ENCODE measurements at places on chromosomes 3 and 15.

- no peak for DNase-seq
These were observed 476.9 kb upstream of the PROK2 start for GRCh38 chr3:72261566-72262564.

GRCh38 chr3:109023656-109024254 lies 70.1 kb upstream of the GUCA1C start:
- DNase-seq, result peak; percentile 5

- DNase-seq, result no peak
These were observed 63.7 kb downstream of the SLC7A14 start for GRCh38 chr3:170522201-170522600.

DNA sequence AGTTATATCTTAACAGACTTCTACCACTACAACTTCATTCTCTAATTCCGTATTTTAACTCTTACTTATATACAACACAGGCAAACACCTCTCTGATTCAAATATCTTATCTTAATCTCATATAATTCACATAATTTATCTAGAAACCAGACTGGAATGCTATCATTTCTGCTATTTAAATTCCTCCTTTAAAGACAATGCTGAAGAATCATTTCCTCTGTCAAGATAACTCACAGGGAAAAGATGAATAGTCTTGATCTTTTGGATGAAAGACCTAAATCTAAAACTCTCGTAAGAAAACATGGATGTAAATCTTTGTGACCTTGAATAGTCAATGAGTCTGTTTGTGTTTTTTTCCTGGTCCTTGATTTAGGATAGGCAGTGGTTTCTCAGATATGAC lies 135.3 kb upstream of the PLXND1 start:
- no peak for DNase-seq

- no peak for DNase-seq
These were observed at the start of gene TRAK1 for GRCh38 chr3:42090973-42091731. TRAK1 (plus strand) TSS chr3:42091357; CDS start chr3:42091470, 113 bp downstream.

Measured in stimulated activated CD8-positive, alpha-beta memory T cell treated with anti-CD3 and anti-CD28 coated beads, Interleukin-7, amount 100 ng/mL, for 1 hour (primary cell).